ENCODE measurements at places on chromosomes 12 and 14.

- DNase-seq: no peak
These were observed 22.6 kb downstream of the EPYC start for GRCh38 chr12:90982170-90982569.

- no peak for DNase-seq
These were observed 63.0 kb downstream of the E2F7 start for GRCh38 chr12:77002382-77002781.

DNA sequence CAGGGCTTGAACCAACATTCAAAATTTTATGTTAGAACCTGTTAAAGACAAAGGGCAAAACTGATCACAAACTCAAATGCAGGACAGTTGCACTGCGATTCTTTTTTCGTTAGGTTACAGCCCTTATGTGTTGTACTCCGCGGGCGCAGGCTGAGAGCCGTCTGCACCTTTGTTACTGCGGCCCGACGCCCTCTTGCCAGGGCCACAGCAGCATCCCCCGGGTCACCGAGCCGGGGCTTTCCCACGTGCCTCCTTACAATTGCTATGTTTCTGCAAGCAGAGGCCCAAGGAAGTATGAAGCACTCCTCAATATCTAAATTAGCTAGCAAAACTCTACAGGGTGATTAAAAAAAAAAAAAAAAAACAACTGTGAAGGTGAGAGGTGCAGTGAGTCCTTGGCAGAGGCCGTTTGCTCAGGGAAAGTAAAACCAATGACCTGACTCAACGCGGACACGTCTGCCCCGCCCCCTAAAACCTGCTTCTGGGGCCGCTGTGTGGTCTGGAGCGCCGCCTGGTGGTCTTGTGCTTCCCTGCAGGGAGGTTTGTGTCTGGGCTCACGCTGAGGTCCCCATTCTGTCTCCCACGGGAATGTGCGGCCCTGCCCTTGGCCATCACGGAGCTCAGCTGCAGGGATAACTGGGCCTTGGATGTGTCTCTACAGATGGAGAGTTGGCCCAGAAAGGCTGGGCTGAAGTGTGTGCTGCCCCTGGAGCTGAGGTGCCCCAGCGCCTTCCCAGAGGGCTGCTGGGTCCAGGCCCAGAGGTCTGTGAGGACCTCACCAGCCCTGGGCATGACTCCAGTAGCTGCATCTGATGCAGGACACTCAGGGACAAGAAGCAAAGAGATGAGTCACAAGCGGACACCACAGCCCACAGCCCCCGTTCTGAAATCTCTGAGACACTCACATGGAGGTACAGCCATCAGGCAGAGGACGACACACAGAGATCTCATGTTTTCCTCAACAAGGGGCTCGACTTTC is 418.5 kb downstream of the TMEM121 start:
- peak; percentile 54 for DNase-seq

DNA sequence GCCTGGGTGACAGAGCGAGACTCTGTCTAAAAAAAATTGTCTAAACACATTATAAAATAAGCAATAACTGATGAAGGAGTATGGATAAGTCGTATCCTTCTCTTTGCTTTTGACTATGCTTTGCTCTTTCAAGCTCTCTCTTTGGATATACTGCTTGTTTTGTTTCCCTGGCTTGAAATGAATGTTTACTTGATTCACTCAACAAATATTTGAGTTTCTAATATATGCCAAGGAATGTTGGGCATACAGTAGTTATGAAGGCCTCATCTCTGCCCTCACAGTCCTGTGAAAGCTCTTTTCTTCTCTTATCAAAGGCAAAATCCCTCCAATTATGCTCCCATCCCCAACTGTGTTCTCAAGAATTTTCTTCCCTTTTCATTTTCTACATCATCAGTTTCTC is 123.5 kb downstream of the PTPRR start:
- no peak for DNase-seq

- DNase-seq: no peak
These were observed 61.1 kb downstream of the PRIMA1 start for GRCh38 chr14:93727039-93727740.

GRCh38 chr14:106201376-106201775 is 675.0 kb downstream of the TMEM121 start:
- DNase-seq: no peak

DNA sequence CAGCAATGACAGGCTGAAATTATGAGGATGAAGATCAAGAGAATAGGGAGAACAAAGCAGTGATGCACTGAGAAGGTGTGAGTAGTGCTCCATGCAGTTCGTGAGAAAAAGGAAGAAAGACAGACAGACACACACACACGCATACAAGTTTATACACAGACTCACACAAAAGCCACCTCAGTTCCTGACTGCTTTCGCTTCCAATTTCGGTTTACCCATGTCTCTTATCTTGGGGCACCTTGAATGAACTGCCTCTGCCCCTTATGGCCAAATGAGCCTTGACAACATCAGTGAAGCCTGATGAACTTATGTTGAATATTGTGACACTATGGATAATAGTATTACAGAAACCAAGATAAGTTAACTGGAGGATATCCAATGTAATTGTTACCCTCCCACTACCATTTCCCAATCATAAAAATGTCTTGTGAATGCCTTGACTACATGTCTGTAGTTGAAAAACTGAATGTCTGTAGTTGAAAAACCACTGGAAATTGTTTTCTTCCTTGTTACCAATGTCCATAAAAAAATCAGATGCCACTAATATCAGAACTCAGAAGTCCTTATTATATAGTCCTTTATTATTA is 380.4 kb upstream of the DDHD1 start:
- no peak for DNase-seq

DNA sequence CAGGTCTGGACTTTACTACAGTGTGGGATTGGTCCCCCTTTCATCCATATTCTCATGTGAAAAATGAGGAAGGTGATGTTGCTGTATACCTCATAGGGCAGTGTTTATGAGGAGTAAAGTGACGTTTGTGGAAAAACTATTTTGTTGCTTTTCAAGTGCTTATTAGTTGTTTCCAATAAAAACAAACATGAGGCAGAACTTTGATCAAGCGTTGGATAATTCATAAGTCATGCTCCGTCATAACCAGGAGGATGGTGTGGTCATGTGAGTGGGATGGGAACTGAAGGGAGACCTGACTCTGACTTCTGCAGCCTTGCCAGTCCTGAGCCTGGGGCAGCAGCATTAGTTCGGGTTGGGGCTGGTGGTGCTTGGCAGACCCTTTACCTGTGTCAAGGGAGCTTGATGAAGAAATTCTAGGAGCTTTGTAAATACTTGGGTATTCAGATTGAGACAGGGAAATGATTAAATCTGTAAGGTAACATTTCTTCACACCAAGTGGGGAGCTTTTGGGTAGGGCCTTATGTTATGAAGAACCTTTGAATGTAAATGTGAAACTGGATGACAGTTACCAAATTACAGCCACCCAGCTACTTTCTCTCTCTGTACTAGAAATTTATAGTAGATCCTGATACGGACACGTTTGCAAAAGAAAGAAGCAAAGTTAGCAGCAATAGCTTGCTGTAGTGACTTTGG is 462.4 kb upstream of the RGS6 start:
- no peak for DNase-seq

DNA sequence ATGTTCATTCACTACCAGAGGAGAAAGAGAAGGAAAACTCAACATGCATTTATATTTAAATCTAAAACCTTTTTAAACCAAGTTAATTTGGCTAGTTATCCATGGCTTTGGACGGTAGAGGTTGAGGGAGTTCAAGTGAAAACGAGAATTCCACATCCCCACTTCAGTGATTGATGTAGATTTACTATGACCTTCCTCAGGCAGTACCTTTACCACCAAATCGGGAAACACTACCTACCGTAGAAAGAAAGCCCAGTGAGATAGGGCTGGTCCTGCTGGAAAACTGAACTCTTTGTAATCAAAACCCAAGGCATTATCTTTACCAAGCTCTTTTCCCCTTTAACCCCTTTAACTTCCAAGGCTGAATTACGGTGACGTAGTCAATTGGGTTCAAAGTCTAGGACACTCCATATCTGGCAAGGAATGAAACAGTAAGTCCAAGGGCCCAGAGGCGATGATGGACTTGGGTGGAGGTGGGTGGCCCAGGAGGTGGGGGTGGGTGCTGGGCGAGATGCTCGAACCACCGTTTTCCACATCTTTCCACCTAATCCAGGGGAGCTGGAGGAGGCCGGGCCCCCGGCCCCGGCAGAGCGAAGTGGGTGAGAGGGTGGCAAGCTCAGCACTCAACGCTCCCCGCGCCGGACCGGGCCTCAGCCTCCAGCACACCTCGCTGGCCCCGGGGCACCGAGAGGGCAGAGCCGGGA is 618 bp downstream of the SEC23A start:
- DNase-seq: no peak

- DNase-seq: no peak
These were observed 46.0 kb upstream of the PLEKHG6 start for GRCh38 chr12:6264402-6265037.

GRCh38 chr12:117279606-117280005 is 81.8 kb downstream of the NOS1 start:
- DNase-seq: no peak

DNA sequence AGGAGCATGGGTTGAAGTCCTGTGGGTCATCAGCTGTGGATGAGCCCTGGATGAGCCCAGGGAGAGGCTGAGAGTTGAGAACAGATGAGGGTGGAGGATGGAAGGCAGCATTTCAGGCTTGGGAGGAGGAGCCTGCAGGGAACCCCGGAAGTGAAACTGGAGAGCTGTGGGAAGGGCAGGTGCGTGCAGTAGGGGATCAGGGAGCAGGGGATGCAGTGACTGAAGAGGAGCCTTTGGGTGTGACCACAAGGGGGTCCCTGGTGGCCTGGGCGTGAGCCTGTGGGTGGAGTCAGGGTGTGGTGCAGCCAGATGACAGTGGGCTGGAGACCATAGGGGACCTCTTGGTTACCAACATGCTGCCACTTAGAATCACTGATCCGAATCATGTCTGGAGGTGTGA is 115.5 kb downstream of the PAPOLA start:
- no peak for DNase-seq

DNA sequence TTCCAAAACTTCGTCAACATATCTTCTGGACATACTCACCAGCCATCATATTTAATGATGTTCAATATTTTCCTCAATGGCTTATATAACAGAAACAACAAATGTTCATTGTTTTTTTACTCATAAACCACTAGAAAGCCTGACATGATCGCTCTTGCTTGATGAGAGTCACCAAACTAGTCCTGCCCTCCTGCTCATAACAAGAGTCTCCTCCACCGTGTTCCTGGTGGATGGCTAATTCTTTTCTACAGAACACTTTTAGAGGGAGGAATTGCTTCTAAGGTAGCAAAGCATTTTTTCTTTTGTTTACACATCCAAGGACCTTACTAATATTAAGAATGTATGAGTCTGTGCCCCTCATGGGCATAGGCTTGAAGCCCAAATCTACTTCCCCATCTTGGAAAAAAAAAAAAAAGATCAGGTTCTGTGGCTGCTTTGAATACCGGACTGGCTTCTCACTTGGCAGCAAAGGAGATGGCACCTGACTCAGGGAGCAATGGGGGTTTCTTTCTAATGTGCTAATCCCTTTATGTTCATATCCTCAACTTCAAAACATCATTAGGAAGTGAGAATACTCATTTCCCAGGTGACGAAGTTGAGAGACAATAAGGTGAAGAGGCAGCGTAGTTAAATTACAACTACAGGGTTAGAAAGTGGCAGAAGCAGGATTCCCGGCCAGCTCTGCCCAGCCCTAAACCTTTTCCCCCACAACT is 188.8 kb downstream of the EPS8 start:
- DNase-seq: no peak

DNA sequence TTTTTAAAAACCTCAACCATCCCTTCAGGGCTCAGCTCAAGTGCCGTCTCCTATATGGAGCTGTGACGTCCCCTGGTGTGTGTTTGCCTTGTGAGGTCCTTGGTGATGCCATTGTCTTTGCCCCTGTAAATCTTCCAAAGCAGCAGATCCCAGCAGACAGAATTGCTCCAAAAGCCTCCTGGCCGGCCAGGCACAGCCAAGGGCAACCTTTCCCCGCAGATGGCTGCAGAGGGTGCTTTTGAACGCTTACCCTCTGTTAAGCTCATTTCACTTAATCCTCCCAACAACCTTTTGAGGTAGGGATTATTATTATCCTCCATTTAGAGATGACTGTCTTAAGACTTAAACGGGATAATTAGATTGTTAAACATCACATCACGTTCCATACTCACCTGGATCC is 51.4 kb downstream of the RFX4 start:
- no peak for DNase-seq

- peak; percentile 35 for DNase-seq
These were observed 15.1 kb downstream of the RNF41 start for GRCh38 chr12:56206452-56207166.

- DNase-seq: no peak
These were observed 264.9 kb downstream of the SUDS3 start for GRCh38 chr12:118641249-118641648.

DNA sequence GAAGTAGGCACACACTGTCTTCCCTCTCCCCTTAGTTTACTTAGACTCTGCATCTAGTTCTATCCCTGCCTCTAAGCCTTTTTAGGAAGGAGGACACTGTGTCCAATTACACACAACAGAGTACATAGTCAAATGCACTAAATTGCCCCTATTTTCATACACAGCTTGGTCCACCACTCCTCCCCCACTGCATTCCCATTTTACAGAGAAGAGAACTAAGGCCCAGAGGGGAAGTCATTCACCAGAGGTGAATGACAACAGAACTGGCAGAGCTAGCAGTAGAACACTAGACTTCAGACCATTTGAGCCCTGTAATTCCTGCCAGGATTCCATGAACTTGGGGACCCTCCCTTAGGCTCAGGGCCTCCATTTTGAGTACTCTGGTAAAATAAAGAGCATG is 1.1 kb upstream of the JPH4 start:
- no peak for DNase-seq

GRCh38 chr12:100031836-100032235 is 47.1 kb upstream of the ANKS1B start:
- no peak for DNase-seq

DNA sequence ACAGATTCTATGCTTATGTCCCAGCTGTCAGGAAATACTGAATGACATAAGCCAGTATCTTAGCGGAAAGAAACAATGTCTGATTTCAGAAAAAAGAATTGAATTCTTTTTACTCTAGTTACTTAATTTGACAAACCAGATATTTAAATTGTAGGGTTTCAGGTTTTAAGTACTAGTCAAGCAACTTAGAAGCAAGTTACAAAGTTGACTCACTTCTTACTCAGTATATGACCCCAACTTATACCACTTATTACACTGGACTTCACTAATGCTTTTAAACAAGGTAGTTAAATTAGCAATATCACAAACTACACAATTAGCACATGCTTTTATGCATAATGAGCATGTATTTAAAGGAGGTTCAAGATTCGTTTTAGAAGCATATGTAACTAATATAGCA is 7.1 kb downstream of the GMFB start:
- no peak for DNase-seq

DNA sequence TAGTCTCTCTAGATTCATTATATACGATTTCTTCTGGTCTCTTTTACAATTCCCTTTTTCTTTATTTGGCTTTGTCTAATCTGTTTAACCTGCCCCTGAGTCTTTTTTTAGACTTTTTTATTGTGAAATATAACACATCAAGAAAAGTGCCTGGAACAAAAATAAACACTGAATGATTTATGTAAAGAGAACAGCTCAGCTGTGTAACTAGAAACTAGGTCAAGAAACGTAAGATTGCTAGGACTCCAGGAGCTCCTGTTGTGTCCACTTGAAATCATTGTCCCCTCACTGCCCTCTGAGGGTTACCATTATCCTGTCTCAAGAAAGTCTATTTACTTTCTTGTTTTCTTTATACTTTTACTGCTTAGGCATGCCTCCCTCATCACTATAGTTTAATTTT is 23.1 kb downstream of the EXD2 start:
- no peak for DNase-seq

- DNase-seq: no peak
These were observed 276.9 kb upstream of the PRKD1 start for GRCh38 chr14:30204431-30204980.

Measured in MV-4-11 (cell line).